Activated CD4-positive, alpha-beta memory T cell treated with anti-CD3 and anti-CD28 coated beads, Interleukin-2, amount 10 ng/mL, durations not matched to agents 7 days and 5 days (primary cell): ENCODE measurements at places on chromosomes 2 and 18. TPM values are rescaled to one million over a fixed set of nuclear protein-coding genes. Genes with fewer than 3 reads are reported as not detected.

STPG4 gene
- total RNA-seq: 0.13 TPM

IL36G gene
- not detected for total RNA-seq

PSMA8 gene
- 0.60 TPM for total RNA-seq

PAX3 gene
- total RNA-seq: not detected
